ENCODE measurements at places on chromosomes 1 and 21.

DNA sequence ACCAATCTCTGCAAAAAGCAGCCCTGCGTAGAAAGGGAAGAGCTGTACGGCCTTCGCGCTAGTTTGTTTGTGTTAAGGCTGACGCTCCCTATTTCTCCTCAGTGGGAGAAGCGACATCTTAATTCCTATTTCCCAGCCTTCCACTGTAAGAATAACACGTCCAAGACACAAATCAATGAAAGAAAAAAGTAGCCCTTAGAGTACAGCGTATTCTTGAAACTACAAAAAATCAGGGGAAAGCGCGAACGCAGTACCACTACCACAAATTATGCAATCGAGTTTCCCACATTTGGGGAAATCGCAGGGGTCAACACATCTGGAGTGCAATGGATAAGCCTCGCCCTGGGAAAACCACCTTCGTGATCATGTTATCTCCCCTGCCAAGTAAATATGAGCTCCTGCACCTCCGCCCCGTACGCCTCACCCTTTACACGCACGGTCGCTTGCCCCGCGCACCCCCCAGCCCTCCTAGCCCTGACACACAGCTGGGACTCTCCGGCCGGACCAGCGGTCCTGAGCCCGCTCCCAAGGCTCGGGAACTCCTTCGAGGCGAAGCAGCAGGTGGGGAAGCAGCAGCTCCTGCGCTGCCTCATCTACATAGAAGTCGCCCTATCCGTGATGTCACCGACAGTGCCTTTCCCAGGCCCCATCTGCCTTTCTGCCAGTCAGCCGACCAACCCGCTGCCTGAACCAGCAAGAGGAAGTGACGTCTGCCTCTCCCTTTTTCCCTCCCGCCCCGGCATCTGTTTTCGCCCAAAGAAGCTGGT, 94.7 kb downstream of the PPIAL4G start:
- peak; percentile 97 for DNase-seq

- DNase-seq, result no peak
Observed at GRCh38 chr1:198922638-198923430, 284.0 kb downstream of the PTPRC start.

DNA sequence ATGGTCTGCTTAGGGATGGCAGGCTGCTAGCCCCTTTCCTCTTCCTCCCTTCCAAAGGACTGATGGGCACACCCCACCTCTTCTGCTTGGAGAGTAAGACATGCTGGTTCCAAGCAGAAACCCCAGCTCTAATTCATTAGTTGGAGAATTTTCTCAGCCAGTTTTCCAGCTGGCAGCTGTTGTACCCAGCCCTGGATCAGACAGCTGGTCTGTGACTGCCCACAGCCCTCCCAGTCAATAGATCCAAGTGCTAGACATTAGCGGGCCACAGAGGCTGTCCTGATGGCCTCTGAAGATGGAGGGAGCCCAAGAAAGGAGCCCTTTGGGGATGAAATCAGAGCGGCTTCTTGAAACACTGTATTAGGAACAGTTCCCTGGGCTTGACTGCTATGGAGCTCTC, 35.8 kb downstream of the ACOT11 start:
- no peak for DNase-seq

DNA sequence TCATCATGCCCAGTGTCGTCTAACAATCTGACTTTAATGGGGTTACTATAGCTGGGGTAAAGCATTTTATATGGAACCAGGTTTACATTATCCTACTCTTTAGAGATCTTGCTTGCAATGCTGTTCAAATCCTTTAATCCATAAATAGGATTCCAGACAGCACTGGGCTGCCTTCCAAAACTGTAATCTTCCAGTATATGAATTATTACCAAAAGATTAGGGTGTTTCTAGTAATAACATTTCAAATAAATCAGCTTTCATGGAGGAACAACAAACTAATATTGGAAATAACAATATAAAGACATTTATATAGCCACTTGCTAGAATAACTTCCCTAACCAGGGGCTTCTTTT, 88.6 kb upstream of the PLXNA2 start:
- DNase-seq, result no peak

DNA sequence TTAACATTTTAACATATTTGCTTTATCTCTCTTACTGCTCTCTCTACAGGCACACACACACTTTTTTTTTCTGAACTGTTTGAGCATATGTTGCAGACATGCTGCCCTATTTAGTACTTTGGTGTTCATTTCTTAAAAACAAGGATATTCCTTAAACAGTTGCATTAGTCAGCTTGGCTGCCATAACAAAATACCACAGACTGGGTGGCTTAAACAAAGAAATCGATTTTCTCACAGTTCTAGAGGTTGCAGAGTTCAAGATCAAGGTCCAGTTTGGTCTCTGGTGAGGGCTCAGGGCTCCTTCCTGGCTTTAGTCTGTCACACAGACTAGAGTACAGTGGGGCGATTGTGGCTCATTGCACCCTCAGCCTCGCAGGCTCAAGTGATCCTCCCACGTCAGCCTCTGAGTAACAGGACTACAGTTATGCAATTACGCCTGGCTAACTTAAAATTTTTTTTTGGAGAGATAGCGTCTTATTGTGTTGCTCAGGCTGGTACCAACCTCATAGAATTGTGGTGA, 46.7 kb downstream of the RPRD2 start:
- no peak for DNase-seq

DNA sequence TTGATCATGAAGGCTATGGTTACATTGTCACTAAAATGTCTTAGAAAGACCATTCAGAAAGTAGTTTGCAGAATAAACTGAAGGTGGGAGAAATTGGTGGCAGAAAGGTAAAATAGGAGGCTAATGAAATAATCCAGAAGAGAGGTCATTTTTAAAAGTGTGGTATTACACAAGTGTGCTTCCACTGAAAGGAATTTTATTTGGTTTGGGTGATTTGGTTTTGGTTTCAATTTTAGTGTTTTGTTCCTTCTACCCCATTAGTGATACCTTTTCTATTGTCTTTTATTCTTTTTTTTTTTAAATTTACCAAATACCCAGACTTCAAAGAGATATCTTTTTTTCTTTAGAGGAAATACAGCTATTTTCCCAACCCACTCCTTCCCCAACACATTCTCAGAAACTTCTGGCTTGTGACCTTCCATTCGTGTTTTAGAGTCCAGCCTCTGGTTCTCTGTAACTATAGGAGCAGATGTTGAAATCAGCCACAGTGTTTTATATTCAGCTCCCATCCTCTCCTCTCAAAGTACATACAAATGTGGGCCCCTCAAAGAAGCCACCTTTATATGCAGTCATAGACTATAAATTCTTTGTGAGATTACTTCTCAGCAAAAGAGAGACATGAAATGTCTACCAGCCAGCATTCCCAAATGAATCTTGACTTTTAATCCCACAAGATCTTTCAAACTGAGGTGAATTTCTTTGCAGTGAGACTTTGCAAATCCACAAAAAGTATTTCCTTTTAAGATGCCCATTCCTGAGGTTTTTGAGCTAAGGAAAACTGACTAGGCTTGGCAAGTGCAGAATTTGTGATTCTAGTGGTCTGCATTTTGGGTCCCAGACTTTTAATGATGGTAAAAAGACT, 42.0 kb upstream of the PALMD start:
- no peak for DNase-seq

DNA sequence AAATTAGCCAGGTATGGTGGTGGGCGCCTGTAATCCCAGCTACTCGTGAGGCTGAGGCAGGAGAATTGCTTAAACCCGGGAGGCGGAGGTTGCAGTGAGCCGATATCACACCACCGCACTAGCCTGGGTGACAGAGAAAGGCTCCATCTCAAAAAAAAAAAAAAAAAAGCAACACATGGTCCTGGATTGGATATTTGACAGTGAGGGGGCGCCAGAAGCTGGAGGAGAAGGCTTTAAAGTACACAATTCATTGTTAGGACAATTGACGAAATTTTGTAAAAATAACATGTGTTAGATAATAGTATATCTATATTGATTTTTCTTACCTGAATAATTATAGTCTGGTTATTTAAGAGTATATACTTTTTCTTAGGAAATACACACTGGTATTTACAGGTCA, 50.2 kb upstream of the USP25 start:
- DNase-seq, result no peak

GRCh38 chr1:94247138-94248094, 10.0 kb upstream of the ARHGAP29 start:
- DNase-seq, result peak; percentile 89

- DNase-seq, result no peak
Observed at GRCh38 chr1:226915672-226915995, 24.5 kb upstream of the COQ8A start.
